ENCODE measurements at places on chromosomes 3 and 15.

- no peak for DNase-seq
Observed at GRCh38 chr3:131356006-131356595, 25.5 kb upstream of the NUDT16 start.

DNA sequence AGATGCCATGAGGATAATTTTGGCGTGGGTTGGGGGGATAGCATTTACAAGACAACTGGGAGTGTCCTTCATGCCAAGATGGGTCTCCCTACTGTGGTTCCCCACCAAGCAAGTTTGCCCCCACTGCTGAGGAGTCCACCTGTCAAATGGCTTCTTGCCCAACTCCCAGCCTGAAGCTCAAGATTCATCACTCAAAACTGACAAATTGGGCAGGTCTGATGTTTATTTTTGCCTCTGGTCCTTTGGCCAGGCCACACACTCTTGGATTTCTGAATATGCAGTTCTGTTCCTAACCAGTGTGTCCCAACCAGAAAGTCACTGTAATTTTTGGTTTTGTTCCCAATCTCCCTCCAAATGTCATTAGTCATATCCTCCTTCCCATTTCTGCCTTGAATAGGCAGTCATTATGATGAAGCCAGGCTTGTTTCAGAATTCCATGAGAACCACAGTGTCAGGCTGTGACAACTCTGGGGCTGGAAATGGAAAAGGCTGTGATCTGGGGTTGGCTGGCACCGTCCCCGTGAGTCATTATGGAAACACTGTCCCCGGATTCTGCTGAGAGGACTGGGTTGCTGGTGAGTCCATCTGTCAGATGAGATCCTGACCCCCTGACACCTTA, 29.3 kb upstream of the MEF2A start:
- DNase-seq = no peak

DNA sequence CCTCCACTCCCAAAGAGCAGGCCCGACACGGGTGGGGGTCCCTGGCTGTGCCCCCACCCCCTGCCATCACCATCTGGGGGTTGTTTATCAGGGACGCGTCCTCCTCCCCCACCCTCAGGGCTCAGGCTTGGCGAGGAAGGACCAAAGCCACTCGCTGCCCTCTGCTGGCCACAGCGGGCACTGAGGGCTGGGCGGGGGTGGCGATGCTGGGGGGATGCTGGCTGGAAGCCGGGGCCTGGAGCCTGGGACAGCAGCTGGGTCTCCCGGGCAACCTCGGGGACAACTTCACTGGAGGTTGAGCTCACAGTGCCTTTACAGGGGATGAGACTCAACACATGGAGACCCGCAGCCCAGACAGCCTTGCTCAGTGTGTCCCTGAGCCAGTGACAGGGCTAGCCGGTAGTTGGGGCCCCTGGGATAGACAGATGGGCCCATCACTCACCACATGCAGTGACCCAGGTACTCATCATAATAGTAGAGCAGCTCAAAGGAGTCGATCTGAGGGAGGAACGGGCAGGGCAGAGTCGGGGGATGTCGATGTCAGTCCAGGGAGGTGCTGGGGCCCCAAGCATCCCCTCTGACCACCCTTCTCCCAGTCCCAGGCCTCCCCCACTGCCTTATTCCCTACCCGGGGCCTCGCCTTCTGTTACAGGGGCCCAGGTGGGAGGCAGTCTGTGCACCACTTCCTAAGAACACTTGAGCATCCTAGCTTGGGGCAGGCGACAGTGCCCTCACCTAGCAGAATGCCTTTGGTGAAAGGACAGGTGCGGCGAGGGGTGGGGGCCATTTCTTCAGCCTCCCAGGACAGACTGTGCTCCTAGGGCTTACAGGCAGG, 5.9 kb upstream of the CALML4 start:
- peak; percentile 55 for DNase-seq

DNA sequence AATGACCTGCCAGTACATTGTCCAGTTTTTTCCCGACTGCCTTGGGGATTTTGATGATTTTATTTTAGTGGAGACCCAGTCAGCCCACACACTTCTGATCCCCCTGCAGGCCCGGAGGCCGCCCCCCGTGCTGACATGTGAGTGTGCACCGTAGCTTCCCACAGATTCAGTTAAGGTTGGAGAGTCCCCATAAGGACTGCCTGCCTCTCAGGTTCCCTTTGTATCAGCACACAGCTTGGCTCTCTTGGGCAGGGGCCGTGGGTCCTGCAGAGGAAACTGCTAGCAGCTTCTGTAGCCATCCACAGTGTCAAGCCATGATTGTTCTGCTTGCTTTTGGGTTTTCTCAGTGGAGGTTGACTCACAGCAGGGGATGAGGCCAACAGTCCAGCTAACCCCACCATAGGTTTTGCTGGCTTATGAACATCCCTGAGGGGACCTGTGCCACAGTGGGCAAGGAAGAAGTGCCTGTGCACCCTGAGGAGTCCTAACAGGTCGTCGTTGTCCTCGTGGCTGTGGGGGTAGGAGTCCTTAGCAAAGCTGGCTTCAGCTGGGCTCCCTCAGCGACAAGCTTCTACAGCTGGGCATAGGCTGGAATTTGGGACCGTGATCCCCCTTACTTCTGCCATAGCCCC, 46.4 kb downstream of the DLEC1 start:
- DNase-seq = no peak

DNA sequence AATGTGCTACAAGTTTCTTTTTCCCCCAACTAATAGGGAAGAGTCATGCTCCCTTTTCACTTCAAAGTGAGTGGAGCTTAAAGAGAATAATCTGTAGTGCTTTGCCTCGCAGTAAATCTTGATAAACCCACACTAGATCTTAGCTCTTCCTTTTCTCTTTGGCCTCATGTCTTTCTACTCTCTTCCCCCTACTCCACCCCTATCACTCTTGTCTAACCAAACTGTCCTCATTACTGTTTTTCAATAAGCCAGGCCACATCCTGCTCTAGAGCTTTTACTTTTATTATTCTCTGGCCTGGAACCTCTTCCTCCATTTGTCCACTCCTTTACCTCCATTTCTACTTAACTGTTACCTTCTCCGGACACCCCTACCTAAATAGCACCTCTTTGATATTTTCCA, 291.0 kb upstream of the SATB1 start:
- DNase-seq = no peak

- DNase-seq = no peak
Observed at GRCh38 chr3:55661571-55661970, 174.5 kb upstream of the WNT5A start.

DNA sequence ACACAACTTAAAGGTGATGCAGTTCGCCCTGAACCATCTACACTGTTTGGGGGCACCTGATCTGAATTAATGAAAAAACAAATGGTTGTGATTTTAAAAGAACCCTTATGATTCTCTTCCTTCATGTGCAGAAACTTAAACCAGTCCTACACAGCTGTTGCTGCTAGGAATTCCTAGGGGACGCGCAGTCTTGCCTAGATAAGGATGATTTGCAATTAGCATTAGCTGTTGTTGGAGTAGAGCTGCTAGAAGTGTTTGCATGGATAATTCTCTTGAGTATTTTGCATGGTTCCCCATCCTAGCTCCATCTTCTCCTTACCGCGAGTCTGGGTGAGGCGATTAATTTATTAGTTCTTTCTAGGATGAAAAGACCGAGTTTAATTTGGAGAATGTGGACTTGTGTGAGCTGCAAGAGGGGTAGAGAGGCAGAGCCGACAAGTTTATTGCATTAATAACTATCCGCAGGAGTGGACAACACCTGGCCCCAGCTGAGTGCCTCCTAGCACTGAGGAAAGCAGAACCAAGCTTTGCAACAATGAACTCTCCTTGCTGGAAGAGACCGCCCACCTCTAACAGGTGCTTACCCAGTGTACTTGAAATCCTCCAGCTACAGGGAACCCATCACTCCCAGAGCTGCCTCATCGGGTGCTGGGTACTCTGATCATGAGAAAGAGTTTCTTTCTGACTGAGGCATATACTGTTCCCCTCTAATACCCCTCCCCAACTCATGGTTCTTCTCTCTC, 75.0 kb upstream of the WNT7A start:
- no peak for DNase-seq

GRCh38 chr3:32961189-32961715, 9.8 kb downstream of the CCR4 start:
- DNase-seq = no peak

DNA sequence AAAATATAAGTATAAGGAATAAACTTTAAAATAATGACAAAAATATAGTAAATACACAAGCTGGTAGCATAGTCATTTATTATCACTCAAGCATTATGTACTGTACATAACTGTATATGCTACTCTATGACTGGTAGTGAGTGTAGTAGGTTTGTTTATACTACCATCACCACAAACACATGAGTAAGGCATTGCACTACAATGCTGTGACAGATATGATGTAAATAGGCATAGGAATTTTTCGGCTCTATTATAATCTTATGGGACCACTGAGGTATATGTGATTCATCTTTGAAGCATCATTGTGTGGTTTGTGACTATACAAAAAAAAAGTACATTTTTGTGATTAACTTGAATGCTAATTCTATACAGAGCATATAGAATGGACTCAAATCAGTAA, 35.3 kb upstream of the FBN1 start:
- DNase-seq = no peak

DNA sequence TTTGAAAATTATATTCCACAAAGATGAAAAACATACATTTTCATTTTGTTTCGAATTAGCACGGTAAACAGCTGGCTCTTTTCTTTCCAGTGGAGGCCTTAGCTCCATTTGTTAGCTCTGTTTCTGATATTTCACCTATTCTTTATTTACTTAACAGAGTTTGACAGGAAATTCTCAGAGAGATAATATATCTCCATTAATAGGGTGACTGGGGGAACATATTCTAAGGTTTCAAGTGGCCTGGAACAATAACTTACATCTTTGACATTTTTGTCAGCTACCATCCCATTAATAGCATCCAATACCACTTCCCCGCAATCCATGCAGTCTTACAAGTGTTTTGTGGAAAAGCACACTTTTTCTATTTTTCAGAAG, 577.6 kb upstream of the MDFIC2 start:
- DNase-seq = no peak

- DNase-seq = no peak
Observed at GRCh38 chr15:85497172-85497569, 116.8 kb downstream of the AKAP13 start.

- no peak for DNase-seq
Observed at GRCh38 chr15:42090370-42090769, 4.0 kb downstream of the PLA2G4D start.

GRCh38 chr3:137348936-137349335, 391.2 kb downstream of the IL20RB start:
- no peak for DNase-seq

GRCh38 chr3:45670991-45671390, 18.2 kb upstream of the SACM1L start:
- DNase-seq = no peak

DNA sequence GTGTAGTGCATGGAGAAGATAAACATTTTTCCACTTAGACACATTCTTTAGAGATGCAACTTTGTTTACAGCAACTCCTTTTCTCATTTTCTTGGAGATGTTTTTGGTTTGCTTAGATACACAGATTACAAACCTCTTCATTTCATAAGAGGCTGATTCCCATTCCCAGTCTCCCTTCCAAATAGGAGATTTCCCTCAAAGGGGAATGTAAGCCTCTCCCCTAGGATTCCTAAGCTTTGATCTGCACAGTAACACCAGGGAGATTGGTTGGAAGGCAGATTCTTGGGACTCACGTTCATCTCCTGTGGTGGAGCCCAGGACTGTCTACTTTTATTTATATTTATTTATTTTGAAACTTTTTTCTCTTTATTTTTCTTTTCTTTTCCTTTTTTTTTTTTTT, 63.2 kb downstream of the MCTP2 start:
- no peak for DNase-seq

DNA sequence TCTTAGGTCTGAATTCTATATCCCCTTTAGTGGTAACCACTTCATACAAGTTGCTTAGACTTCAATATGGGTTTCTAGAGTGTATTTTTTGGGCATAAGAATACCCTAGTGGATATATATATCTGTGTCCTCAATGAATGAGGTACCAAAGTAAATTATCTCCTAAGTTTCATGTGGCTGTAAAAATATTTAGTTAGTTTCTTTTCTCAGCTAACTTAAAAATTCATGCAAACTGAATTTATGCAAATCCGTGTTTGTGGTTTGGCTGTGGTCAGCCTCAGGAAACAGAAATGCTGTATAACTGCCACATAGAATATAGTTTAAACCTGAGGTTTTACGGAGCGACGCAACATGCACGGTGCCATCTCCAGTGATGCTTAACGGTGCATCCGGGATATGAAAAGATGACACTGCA, 80.3 kb downstream of the PEX5L start:
- DNase-seq = no peak

DNA sequence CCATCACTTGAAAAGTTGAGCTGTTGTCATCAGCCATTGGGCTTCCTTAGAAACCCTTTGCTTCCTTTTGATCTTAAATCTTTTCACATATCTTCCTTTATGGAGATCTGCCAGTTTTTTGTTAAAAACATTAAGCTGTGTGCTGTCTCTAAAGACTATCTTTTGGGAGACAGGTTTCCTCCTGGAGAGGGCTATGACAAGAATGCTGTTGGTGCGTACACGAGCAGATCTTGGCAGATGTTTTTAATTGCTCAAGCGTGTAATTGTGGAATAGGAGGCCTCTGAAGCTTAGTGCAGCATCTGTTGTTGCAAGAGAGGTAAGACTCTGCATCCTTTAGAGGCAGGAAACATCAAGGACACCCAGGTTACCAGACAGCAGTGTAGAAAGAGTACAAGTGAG, 56.8 kb downstream of the PHLDB2 start:
- no peak for DNase-seq

DNA sequence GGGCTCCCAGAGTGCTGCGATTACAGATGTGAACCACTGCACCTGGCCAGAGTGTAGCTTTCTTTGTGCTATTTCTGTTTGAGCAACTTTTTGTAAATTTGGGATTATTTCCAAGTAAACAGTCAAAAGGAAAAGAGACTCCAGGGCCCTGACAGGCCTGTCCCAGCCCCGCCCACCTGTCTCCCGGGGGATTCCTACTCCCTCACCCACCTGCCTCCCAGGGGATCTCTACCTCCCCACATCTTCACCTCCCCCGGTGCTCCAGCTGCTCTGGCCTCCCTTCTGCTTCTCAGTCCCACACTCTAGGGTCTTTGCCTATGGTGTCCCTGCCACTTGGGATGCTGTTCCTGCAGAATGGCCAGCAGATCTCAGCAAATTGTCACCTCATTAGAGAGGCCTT, 7.0 kb downstream of the RHCG start:
- DNase-seq = no peak

GRCh38 chr3:71563827-71564226, 19.7 kb downstream of the FOXP1 start:
- DNase-seq = no peak

GRCh38 chr3:158908187-158908734, 106.4 kb downstream of the MFSD1 start:
- DNase-seq = no peak
